Activated CD4-positive, alpha-beta T cell treated with anti-CD3 and anti-CD28 coated beads, Interleukin-2, amount 10 ng/mL, durations not matched to agents 24 days and 14 days (primary cell): ENCODE measurements at places on chromosomes 3 and 15. TPM values are rescaled to one million over a fixed set of nuclear protein-coding genes. Genes with fewer than 3 reads are reported as not detected.

GRCh38 chr3:105323274-105323599 lies 43.5 kb upstream of the ALCAM start:
- H3K27me3 ChIP-seq: peaks cover 2% of the 10 kb centered on the region
- peaks cover 3% of the 10 kb centered on the region for H3K4me1 ChIP-seq
- H3K27ac ChIP-seq: no peak overlapping the region
- H3K36me3 ChIP-seq: no peaks in the 10 kb centered on the region
- DNase-seq: no peak

The NCKIPSD gene
- total RNA-seq: 53.1 and 54.1 TPM in 2 replicates

The DLL4 gene
- total RNA-seq: 0.33 TPM in 1 of 2 replicates, not detected in the other

GRCh38 chr3:145953316-145953715 lies 207.7 kb downstream of the PLOD2 start:
- no peaks in the 10 kb centered on the region for H3K27me3 ChIP-seq
- H3K4me1 ChIP-seq: no peaks in the 10 kb centered on the region
- H3K27ac ChIP-seq: no peak overlapping the region
- no peak for DNase-seq

- no peaks in the 10 kb centered on the region for H3K4me1 ChIP-seq
- DNase-seq: no peak
- no peak overlapping the region for H3K27ac ChIP-seq
- no peaks in the 10 kb centered on the region for H3K27me3 ChIP-seq
These were observed 230.6 kb upstream of the CNTN3 start for GRCh38 chr3:74845081-74845480.

- H3K36me3 ChIP-seq: no peaks in the 10 kb centered on the region
- H3K4me1 ChIP-seq: peaks cover 16% of the 10 kb centered on the region
- DNase-seq: no peak
- peaks cover 51% of the 10 kb centered on the region for H3K27me3 ChIP-seq
- H3K4me3 ChIP-seq: no peak overlapping the region
These were observed 3.9 kb upstream of the PLCH1 start for GRCh38 chr3:155748611-155749365.

- H3K4me3 ChIP-seq: no peak overlapping the region
- DNase-seq: no peak
- no peak overlapping the region for H3K27ac ChIP-seq
- no peaks in the 10 kb centered on the region for H3K36me3 ChIP-seq
- no peaks in the 10 kb centered on the region for H3K27me3 ChIP-seq
- H3K4me1 ChIP-seq: no peaks in the 10 kb centered on the region
These were observed 491.0 kb downstream of the ROBO2 start for GRCh38 chr3:77530870-77531269.

GRCh38 chr3:192445770-192446644 lies 281.3 kb downstream of the FGF12 start:
- peaks cover 16% of the 10 kb centered on the region for H3K27me3 ChIP-seq
- H3K4me1 ChIP-seq: no peaks in the 10 kb centered on the region
- no peak overlapping the region for H3K4me3 ChIP-seq
- no peak for DNase-seq
- no peaks in the 10 kb centered on the region for H3K36me3 ChIP-seq

DNA sequence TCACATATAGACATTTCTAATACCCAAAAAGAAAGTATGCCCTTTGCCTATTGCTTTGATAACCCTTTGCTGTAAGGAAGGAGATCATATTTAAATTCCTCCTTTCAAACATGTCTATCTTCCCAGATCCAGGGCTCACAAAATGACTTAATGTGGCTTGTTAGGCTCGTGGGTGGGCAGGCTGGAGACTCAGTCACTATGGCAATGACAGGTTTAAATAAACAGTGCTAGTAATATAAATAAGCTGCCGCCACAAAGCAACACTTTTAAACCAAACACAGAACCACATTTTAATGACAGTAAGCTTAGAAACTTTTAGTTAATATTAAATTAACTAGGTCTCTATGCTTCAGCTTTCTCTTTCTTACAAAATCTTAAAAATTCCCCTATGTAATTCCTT lies 616.0 kb upstream of the NAALADL2 start:
- no peak overlapping the region for H3K4me3 ChIP-seq
- DNase-seq: no peak
- no peaks in the 10 kb centered on the region for H3K4me1 ChIP-seq
- no peaks in the 10 kb centered on the region for H3K36me3 ChIP-seq
- no peaks in the 10 kb centered on the region for H3K27me3 ChIP-seq

DNA sequence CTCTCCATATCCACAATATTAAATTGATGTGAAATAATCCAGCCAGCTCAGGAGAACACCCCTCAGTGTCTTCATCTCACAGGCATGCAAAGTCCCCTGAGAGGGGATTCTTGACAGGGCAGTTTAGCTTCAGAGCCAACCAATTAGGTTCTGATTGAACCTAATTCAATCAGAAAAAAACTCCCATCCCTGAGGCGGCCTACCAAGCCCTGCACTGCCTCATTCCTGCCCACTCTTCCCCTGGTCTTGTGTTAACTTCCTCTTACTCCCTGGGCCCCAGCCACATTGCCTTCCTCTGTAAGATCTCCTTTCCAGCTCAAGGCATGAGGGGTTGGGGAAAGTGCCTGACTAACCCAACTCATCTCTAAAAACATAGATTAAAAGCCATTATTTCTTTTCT lies 46.1 kb downstream of the FRMD4B start:
- DNase-seq: no peak
- no peaks in the 10 kb centered on the region for H3K27me3 ChIP-seq
- peaks cover 2% of the 10 kb centered on the region for H3K4me1 ChIP-seq
- H3K27ac ChIP-seq: no peak overlapping the region

DNA sequence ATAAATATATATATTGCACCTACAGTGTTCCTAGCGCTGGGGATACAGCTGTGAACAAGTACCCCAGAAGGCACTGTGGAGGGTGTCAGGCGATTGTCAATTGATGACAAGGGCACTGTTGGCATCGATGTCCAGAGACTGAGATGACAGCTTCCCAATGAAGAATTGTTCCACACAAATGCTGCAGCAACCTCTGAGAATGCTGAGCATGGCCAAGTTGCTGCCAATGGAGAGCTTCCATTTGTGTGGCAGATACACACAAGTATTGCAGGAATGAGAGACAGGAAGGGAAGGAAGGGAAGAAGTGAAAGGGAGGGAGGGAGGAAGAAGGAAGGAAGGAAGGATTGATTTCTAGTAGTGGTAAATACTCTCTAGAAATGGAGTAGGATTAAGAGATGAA lies 21.9 kb downstream of the LRTM1 start:
- H3K4me1 ChIP-seq: no peaks in the 10 kb centered on the region
- no peak for DNase-seq
- no peaks in the 10 kb centered on the region for H3K36me3 ChIP-seq
- H3K4me3 ChIP-seq: no peak overlapping the region

DNA sequence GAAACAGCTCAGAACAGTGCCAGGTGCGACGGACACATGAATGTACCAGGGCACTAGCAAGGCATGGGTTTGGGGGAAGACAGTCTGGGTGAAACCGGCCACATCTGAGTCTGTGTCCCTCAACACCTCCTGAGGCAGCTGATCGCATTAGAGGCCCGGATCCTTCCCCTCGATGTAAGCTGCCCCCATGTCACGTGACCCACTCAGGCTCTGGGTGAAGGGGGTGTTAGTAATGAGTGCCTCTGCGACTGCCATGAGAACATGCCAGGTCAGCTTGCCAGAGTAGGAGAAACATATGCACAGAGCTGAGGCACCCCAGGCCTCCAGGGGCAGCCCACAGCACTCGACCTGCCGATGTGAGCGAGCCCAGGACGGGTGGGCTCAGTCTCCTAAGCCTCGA lies 29.7 kb downstream of the PRR23E start:
- H3K4me1 ChIP-seq: peaks cover 16% of the 10 kb centered on the region
- DNase-seq: no peak
- no peak overlapping the region for H3K4me3 ChIP-seq
- H3K27me3 ChIP-seq: no peaks in the 10 kb centered on the region
- H3K27ac ChIP-seq: no peak overlapping the region

The KLHL40 gene
- total RNA-seq: not detected in 2 replicates
